ENCODE measurements at places on chromosomes 3 and 15.

DNA sequence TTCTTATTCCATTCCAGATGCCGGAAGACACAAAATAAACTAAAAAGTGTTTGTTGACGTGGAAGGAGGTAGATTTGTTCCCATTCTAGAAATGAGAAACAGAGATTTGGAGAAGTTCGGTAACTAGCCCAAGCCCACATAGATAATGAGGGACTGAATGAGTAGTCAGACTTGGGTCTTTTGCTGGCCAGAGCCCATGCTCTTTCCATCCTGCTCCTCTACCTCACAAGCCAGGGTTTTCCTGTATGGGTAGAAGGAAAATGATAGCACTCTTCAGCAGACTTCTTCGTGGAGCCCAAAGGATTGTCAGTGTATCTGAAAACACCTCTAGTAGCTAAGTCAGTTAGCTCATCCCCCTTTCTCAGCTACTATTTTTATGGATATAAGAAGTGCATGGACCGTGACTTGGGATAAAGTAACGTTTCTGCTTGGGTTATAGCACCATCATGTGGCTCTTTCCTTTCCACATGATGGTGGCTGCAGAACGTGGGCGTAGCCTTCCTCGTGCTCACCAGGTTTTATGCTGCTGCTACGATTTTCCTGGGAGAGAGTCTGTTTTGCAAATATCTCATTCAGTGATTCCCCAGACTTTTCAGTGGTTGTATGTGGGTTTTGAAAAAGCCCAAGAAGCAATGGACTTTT, 84.6 kb downstream of the DGKG start:
- no peak for DNase-seq

DNA sequence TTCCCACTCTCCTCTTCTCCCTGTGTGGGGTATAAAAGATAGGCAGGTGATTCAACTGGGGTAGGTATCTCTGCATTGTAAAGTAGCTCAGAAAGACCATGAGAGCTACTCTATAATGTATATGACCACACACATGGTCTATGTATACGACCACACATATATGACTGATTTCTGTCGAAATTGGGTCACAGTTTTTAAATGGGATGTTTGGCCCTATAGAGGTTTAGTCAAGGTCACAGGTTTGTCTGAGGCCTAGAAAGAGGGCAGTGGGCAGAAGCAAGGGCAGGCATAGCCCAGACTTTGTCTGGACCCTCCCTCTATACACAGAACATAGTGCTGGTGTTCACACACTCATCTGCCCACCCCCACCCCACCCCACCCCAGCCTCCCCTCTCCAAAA, 4.4 kb downstream of the LAMP3 start:
- no peak for DNase-seq

DNA sequence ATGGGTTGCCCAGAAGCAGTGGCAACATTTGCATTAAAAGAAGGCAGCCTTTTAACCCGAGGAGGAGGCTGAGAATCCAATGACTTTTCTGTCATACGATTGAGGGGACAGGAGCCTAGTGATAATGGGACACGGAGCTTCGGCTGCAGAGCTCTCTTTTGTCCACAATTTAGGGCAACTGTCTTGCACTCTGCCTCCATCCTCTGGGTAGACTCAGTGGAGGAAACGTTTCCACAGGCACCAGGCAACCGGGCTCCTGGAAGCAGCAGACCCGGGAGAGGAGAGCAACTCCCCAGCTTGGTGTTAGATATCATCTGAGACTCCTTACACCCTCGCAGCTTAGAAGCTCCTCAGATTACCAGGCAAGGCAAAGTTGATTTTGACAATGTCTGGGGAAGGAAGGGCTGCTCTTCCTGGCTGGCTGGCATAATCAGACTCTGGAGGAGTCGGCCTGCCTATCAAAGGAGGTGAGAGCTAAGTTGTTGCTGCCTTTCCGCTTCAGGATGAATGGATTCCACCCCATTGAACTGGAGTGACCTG, 43.5 kb upstream of the RNU6-1 start:
- DNase-seq = no peak

DNA sequence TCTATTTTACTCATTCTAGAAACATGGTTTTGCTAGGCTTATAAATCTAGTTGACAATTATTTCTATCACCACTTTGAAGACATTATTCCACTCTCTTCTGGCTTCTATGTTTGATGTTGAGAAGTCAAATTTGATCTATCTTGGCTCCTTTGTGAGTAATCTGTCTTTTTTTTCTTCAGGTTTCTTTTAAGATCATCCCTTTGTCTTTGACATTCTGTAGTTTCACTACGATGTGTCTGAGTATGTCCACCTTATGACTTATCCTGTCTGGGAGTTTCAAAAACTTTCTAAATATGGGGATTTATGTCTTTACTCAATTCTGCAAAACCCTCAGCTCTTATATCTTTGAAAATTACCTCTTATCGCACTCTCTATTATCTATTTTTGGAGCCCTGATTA, 41.0 kb upstream of the TMEM158 start:
- DNase-seq = no peak

DNA sequence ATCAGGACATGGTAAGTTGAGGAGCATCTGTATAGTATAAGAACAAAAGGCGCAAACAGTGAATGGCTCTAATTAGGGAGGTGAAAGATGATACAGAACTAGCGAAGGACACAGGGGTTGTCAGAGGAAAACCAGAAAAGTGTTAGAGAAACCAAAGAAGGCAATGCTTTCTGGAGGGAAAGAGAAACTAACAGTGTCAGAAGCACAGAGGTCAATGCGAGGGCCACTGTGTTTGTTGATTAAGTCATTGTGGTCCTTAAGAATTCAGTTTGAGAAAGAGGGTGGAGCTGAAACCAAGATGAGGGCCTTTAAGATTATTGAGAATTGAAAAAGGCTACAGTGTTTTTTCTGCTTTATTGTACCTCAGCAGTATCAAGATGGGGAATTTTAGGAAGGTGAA, 28.8 kb downstream of the ATG7 start:
- DNase-seq = no peak

DNA sequence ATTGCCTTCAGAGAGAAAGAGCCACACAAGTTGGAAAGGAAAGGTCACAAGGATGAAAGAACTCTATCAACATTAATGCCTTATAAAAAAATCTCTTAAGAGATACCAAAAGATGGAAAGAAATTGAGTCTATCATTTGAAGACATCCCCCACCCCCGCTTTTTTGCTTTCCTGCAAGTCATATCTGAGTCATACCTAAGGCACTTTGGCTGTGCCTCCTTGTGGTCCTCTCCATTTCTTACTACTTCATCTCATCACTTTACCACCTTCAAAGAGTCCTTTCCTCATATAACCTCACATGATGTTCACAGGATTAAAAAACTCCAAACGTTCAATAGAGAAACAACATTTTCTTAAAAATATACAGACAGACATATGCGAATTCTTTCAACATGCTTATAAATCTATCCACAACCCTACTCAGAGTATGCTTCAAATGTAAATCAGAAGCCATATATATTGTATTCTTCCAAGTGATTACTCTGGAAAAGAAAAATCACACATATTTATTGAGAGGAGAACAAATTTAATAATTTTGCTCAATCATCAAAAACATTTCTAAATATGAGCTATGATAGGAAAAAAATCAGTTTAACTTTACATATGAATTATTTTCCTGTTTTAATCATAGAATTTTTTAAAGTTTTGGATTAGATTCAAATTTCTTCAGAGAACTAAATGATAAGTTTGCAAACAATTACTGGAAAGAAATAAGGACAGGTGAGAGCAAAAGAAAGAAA, 1003.9 kb upstream of the CFAP20DC start:
- DNase-seq = no peak

DNA sequence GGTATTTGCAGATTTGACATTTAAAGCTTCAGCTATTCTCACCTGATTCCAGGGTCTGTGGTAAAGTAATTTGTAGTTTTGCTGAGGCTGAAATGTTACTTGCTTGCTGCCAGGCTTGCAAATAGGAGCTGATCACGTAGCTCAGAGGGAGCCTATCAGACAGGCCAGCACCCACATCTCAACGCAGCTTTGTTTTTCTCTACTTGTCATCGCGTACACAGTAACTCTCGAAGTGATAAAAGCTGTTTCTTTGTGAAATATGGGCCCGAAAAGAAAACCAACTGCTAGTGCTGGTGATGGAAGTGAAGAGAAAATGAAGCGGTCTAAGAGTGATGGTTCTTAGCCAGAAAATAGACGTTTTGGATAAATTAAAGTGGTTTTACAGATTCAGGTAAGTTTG, 23.4 kb downstream of the RAB5A start:
- no peak for DNase-seq

GRCh38 chr3:13708871-13709595, 160.1 kb downstream of the FBLN2 start:
- no peak for DNase-seq

DNA sequence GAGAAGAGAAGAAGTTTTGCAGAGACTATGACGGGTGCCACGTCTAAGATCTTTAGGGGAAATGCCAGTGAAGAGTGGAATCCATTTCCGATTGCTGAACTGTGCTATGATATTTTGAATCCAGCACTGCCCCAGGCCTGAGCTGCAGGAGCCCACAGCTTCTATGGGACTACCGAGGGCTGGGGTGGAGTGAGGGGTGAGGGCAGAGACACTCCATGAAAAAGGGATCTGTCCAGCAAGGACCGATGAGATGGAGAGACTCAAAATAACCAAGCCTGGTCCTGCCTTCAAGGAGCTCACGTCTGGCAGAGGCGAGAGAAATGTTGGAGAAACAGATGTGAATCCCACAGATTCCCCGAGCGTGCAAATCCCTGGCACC, 79.8 kb upstream of the MEF2A start:
- DNase-seq = no peak

DNA sequence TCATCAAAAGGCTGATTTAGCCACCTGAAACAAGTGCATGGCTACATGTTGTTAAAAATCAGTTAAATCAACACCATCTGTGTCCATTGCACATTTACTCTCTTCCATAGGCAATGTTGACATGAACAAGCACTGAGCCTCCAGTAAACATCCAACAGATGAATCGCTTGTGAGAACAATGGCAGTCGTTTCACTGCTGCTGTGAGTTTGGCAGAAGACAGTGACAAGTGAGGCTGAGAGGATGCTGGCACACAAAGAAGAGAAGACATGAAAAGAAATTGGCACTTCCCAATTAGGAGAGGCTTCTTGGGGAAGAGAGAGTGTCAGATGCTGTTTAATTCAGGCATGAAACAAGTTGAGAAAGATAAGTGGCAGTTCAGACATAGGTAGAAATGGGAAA, 227.4 kb upstream of the STT3B start:
- DNase-seq = no peak

DNA sequence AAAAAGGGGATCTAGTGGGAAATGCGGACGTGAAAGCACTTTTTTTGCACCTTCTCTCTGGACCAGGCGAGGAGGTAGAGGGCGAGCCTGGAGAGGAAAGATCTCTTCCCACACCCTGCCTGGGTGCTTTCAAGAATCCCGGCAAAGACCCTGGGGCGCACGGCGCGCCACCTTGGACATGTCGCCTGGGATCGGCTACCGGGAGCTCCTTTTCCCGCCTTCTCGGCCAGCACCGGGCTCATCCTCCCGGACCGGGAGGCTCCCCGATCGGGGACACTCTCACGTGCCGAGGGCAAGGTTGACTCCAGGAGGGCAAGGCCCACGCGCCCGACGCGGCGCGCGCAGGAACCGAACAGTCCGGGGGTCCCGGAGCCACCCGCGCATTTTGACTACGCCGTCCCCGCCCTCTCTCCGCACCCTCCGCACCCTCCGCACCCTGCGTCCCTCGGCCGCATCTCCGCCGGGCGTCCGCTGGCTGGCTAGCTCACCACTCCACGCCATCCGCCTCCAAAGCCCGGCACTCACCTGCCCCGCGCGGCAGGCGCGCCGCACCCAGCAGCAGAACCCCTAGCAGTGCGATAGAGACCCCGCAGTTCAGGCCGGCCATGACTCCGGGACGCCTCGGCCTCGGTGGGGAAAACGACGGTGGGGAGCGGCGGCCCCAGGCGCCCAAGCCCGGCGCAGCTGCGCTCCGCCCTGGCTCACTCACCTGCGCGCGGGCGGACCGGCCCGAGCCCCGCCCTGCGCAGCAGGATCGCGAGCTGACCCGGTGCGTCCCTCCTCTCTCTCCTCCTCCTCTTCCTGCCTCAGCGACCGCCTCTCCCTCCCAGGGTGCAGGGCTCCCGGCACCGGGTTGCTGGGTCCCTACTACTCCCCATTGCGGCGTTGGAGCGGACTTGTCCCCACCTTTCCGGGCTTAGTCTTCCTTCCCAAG, at the start of gene CDCP1:
CDCP1 (minus strand) TSS at position 698 of the 934 bp plus-strand sequence; CDS start at position 607, 91 bp downstream.
- no peak for DNase-seq

- DNase-seq = no peak
Measured at GRCh38 chr3:168058481-168058880, 37.2 kb downstream of the GOLIM4 start.

DNA sequence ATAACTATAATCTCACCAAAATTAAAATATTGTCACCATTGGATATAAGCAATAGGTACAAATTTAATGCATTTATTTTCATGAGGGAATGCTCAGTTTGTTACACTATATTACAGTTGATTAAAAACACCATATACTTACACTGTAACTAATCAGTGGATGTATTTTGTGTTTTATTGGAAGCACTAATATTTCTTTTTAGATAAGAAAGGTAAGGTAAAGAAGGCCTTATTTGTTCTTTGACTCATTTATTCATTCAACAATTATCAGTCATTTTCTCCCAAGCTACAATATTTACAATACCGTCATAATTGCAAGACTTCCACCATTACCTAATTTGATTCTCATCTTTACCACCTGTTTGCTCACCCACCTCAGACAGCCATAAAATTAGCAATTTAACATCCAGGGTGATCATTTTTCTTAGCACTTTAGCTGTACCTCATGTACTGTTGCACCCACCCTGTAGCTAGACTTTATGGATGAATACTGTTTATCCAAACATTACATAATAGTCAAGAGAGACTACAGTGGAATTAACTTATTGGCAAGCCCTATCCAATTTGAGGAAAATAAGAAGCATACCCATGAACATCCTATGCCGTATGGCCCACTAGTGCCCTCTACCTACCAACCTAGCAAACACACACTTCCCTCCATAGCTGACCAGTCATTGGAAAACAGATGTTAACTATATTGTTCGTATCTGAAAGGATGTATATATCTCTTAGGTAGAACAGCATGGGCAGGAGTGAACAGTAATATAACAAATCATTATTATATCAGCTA, 229.6 kb downstream of the BBX start:
- DNase-seq = no peak

GRCh38 chr15:66775127-66776105, 73.4 kb downstream of the SMAD6 start:
- no peak for DNase-seq

DNA sequence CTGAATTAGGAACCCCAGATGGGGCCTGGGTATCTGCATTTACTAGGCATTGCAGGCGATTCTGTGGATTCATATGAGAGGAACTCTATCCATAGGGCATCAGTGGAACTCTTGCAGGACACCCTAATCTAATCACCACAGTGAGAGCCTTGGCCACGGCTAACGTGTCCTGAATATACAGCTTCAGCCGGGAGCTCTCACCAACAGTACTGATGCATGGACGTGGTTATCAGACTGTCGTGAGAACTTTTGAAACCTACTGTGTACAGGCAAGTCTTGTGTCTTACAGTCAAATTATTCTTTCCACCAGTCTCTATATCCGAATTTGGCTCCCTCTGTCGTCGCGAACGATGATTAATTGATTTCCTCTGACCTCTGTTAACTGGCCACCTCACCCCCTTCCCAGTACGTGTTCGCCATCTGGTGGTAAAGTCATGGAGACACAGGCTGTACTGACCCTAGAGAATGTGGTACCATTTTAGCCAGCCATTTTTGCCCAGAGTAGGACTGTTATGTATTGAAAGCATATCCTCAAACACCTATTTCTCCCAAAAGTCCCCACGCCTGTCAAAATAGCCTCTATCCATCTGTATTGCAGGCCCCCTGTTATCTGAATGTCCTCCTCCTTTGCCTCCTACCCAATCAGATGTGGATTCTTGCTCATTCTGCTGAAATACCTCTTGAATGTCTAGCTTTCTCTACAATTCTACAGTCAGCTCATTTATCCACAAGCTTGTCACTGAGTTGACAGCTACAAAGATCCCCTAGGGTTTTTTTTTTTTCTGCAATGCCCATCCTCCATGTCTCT, 39.7 kb downstream of the GLDN start:
- no peak for DNase-seq

Measured in cortex of kidney (tissue), 1 donor.